ENCODE measurements at places on chromosomes 13 and 19.

- DNase-seq, result no peak
Measured at GRCh38 chr19:33621065-33621785, 528 bp upstream of the CHST8 start.

- no peak for DNase-seq
Measured at GRCh38 chr13:86960876-86961275, 710.3 kb upstream of the SLITRK5 start.

GRCh38 chr19:3698974-3699740 is 1.1 kb downstream of the PIP5K1C start:
- DNase-seq, result no peak

- no peak for DNase-seq
Measured at GRCh38 chr19:33724721-33725060, 72.0 kb upstream of the KCTD15 start.

- no peak for DNase-seq
Measured at GRCh38 chr19:16366433-16367260, 42.0 kb downstream of the KLF2 start.

DNA sequence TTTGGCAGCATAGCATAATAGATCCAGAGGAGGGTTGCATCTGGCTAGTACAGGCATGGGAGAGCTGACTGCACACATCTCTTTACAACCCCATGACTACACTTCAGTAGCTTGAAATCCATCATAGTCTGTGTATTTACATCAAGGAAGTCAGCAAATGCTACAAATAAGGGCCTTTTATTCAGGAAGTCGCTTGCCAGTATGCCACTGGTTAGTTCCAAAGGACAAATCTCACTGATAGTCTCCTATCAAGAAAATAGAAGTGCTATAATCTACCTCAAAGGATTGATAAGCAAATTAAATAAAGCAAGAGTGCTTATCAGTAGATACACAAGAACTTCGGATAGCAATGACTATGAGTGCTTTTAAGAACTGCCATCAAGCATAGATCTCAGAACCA is 112.7 kb downstream of the KLF12 start:
- DNase-seq, result no peak

- DNase-seq, result peak; percentile 82
Measured at GRCh38 chr19:17496337-17496997, 15.0 kb upstream of the PGLS start.

GRCh38 chr19:11948646-11949045 is 16.2 kb upstream of the ZNF763 start:
- no peak for DNase-seq

- DNase-seq, result no peak
Measured at GRCh38 chr13:72754111-72754510, 26.4 kb downstream of the BORA start.

GRCh38 chr13:52848455-52849195 is at the start of gene PCDH8:
Gene PCDH8, minus strand, starts transcription at chr13:52848640. Its CDS starts 204 bp downstream, at chr13:52848436.
- no peak for DNase-seq

DNA sequence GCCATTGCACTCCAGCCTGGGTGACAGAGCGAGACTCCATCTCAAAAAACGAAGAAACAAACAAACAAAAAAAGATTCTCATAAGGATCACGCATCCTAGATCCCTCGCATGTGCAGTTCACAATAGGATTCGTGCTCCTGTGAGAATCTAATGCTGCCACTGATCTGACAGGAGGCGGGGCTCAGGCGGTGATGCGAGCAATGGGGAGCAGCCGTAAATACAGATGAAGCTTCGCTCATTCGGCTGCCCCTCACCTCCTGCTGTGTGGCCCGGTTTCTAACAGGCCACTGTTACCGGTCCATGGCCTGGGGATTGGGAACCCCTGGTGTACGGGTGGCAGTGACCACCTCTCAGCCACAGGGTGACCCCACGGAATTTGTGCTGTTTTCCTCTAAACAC is 98.2 kb upstream of the MRI1 start:
- no peak for DNase-seq

- DNase-seq, result no peak
Measured at GRCh38 chr13:100443278-100443997, 145.2 kb downstream of the GGACT start.

GRCh38 chr13:108594153-108594552 is 35.3 kb upstream of the MYO16 start:
- DNase-seq, result no peak

GRCh38 chr19:14181906-14182305 is 24.1 kb downstream of the ADGRL1 start:
- no peak for DNase-seq

- DNase-seq, result no peak
Measured at GRCh38 chr19:46620267-46620666, 4.6 kb downstream of the PTGIR start.

DNA sequence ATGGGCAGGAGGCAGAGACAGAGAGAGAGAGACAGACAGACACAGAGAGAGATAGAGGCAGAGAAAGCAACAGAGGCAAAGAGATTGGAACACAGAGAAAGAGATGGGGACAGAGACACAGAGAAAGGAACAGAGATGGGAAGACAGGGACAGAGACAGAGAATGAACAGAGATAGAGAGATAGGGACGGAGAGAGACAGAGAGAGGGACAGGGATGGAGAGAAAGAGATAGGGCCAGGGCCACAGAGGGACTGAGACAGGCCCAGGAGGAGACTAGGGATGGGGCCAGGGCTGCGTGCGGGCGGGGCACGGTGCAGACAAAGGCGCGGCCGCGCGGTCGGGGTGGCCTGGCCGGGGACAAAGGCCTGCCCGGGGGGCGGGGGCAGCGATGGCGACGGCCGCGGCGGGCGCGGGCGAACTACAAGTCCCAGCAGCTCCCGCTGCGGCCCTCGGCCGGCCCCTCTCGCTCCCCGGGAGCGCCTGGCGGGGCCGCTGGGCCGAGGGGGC is at the start of gene ZNF358:
TSS of gene ZNF358 (plus strand) at position 459 of the 507 bp plus-strand sequence. CDS start 3,140 bp downstream, outside the sequence.
- DNase-seq, result peak; percentile 48

DNA sequence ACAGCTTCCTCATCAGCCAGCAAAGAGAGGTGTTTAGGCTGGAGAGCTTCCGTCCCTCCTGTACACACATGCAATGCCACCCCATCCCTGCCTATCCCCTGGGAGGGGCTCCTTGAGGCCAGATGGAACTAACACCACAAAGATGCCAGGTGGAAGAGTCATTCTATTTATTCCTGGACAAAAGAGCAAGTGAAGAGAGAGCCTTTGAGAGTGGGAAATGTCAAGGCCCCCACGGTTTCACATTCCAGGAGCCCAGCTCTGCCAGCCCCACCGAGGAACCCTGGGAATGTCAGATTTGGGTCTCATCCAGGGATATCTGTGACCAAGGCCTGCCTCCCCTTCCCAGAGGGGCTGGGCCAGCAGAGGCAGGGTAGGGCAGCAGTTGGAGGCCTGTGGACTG is 30.8 kb upstream of the IGFL1 start:
- DNase-seq, result no peak

GRCh38 chr13:86080340-86080995 is 281.2 kb upstream of the SLITRK6 start:
- DNase-seq, result no peak

DNA sequence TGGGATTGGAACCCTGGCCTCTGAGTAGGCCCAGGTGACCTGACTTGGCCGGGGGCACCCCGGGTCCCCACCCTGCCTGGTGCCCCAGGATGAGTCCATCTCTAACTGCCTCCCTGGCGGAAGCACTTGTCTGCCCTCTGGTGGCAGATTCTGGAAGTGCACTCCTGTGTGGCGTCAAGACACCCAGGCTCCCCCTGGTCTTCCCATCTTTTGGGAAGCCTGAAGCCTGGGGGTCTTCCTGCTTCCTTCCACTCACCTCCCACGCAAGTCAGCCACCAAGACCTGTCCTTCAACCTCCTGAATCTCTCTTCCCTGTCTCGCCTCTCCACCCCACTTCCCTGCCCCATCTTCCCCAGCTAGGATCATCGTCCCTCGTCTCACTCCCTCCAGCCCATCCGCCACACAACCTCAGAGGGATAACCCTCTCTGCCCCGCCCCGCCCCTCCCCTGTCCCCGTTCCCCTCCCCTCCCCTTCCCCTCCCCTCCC is 7.4 kb downstream of the RABAC1 start:
- peak; percentile 90 for DNase-seq

DNA sequence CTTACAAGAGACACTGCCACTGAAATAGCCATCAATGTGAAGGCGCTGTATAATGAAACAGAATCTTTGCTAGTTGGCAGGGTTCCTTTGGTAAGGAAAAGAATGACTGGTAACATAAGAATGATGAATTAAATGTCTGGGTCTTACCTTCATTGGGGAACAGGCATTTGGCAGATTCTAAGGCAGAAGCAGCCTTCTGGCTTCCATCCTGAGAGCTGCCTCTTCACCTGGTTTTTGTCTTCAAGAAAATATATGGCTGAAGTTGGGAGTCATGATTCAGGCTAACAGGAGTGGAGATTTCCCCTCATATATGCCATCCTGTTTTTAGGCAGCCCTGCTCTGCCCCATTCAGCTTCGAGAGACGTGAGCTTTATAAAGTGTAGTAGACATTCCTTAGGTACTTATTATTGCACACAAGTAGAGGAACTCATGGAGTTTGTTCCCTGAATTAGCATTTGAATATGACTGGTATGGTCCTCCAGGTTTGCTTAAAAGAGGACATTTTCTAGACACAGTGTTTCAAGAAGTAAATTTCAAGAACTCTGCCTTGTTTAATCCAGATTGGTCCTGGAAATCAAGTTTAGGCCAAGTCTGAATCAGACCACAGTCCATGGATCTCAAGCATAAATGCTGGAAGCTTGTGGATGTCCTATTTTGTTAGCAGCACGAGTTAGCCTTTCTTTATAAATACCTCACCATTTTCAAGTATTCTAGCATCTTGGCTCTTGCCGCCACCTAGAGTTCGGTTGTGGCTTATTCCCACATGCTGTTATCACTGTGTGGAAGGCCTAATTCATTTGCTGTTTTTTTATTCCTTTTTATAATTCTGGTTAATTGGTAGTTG is 56.2 kb upstream of the AKAP11 start:
- no peak for DNase-seq

DNA sequence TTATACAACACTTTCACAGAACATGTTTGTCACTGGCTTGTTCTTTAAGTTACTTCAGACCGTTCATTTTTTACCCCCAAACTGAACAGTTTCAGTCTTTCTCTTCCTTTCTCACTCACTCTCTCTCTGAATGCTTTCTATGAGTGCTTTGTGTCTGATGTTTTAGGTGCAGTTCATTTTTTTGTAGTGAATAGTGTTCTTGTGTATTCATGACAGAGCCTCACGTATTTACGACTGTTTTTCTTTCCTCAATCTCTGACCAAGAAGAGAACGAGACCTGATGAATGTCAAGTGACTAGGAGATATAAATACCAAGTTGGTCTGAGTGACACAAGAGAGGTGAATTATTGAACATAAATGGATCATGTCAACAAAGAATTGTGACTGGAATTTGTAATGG is 1525.0 kb upstream of the MIR17HG start:
- no peak for DNase-seq

DNA sequence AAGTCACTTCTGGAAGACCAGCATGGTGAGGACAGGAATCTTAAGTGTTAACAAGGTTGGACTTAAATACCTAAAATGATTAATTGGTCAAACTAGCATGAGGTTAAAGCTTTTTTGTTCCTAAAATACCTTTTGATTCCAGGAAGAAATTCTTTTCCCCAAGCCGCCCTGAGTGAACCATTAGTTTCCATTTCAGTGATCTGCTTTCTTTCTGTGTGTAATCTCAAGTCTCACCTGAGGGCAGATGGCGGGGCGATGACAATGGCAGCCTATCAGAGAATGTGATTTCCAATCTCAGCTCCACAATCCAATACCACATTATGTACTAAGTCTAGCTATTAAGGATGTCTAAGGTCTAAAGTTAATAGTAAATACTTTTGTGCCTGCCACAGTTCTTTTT is 390.9 kb upstream of the SGCG start:
- no peak for DNase-seq

DNA sequence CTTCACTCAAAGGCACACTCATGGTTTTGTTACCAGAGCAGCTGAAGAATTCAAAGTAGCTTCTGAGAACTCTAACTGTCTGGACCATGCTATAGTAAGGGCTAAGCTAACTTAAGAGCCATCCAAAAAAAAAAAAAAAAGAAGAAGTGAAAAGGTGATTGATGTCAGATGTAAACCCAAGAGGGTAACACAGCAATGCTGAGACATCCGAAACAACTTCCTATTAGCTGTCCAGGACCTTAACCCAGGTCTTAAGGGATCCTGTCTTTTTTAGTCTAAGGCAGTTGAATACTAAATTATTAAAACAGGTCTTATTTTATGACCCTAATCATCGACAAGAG is 11.2 kb upstream of the RAB20 start:
- DNase-seq, result no peak

GRCh38 chr13:51025245-51025905 is 85.7 kb downstream of the C13orf42 start:
- no peak for DNase-seq

DNA sequence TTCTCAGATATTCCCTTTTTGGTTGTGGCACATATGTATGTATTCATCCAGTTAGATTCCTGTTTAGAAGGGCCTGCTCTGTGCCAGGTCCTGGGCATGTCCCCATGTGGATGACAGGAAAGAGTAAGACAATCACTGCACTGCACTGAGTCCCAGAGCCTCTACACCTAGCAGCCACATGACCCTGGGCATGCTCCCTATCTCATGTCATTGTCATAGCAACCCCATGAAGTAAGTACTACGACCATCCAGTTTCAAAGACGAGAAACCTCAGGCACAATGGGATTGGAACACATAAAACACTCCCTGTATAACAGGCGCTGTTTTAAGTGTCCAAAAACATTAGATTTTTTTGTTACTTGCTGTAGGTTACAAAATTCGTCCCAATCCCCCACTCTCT is 594.4 kb downstream of the UQCRFS1 start:
- DNase-seq, result no peak

DNA sequence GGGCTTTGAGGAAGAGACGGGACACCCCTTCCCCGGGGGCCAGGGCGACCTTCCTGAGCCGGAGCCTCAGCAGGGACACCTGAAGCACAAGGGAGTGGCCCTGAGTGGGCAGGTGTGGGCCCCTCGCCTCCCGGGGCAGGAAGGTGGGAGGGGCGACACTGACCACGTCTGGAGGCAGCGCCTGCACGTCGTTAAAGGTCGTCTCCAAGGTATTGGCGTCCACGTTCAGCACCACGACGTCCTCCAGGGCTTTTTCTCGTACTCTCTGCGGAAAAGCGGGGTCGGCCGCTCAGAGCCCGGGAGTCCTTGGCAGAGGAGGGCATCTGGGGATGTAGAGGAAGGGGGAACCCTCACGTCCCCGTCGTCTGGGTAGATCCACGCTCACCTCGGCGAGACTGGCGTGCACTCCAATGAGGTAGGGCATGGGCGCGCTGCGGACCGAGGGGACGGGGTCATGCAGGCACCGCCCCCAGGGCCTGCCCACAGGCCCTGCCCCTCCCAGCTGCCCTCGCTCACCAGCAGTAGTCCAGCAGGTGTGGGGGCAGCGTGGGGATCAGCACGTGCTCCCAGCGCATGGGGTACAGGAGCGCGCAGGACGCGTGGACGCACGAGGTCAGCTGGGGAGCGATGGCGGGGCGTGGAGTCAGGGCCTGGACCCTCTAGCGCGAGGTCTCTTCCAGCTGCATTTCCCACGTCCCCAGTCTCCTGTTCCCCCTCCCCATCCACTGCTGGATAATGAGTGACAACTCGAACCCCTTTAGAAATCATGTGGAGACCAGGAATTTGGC is 6.1 kb downstream of the DENND1C start:
- DNase-seq, result no peak

- DNase-seq, result no peak
Measured at GRCh38 chr19:10637894-10638293, 12.5 kb downstream of the SLC44A2 start.

GRCh38 chr19:32252333-32252669 is 93.1 kb upstream of the ZNF507 start:
- DNase-seq, result no peak

All from stimulated activated CD8-positive, alpha-beta memory T cell treated with anti-CD3 and anti-CD28 coated beads, Interleukin-2, amount 100 ng/mL, for 48 hours (primary cell).